Activated naive CD8-positive, alpha-beta T cell treated with anti-CD3 and anti-CD28 coated beads for 36 hours (primary cell): ENCODE measurements at places on chromosomes 2 and 18.

GRCh38 chr18:46266473-46266872 is 162.3 kb downstream of the HAUS1 start:
- DNase-seq: no peak

DNA sequence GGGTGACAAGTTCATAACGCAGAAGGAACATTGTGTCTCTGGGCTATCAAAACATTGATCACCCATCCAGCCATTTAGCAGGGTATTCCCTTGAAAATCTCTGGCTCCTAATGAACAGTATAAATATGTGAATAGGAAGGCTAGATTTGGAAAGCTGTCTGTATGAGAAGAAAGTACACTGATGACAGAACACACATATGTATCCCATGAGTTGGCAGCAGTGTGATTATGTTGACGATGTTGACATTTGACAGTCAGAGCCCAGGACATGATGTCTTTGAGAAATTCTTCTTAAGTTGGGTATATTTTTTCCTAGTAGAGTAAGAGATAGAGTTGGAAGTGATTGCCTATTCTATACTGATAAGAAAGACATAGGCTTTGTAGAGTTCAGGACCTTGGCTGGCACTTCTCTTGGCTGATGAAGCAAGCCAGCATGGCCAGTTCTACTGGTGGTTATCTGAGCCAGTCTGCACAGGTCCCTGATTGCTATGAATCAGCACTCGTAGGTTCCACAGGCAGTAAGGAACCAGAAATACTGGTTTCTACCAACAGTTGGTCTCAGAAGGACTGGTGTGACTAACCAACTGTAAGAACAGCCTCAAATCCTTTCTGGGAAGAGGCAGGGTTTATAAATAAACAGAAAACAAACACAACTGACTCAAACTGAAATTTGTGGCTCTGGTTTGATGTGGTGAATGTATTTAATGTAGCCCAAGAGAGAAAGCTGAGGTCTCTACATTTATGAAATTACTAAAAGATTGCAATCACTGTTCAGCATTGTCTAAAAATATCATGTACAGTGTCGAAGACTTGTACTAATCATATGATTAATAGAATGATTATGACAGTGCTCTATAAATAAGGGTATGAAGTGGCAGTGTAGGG is 43.9 kb upstream of the RAPH1 start:
- DNase-seq: peak; percentile 14

DNA sequence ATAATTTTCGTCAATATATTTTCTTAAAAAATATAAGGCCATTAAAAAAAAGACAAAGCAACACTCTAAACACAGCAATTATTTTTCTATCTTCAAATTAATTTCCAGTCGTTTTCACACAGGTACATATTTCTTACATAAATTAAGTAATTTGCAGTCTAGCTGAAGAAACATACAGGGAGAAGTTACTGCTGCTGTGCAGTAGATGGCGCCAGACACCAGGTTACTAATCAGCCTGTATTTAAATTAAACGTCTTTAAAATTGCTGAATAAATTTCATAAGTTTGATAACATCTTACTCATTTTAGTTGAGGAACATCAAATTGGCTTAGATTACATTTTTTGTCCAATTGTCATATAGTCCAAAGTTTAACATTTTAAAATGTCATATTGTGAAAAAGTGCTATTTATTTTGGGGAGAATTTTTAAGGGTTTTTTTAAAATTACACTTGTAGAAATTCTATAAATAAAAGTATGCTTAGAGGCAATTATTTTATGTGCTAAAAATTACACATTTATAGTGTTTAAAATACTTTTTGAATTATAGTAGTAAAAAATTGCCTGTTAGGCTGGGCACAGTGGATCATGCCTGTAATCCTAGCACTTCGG is 88.4 kb downstream of the PMAIP1 start:
- DNase-seq: peak; percentile 21

- DNase-seq: no peak
Measured at GRCh38 chr2:80365762-80366161, 61.2 kb upstream of the LRRTM1 start.

DNA sequence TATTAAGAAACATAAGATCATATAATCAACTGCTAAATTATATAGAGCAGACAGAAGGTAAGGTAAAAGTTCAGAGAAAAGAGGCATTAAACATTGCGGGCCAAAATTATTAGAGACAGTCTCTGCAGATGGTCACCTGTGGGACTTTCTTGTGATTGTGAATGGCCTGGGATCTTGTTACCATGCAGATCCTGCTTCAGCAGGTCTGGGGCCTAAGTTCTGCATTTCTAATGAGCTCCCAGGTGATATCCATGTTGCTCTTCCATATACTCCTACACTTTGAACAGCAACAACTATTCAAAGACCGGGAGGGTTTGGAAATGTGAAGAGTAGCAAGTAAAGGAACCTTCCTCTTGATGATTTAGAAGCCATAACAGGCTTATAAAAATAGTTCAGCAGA is 8.5 kb upstream of the ETAA1 start:
- DNase-seq: no peak

GRCh38 chr2:165681841-165682240 is 112.2 kb downstream of the GALNT3 start:
- DNase-seq: no peak

- no peak for DNase-seq
Measured at GRCh38 chr2:126750506-126750905, 94.5 kb downstream of the GYPC start.
